ENCODE measurements at places on chromosomes 13 and 19.

DNA sequence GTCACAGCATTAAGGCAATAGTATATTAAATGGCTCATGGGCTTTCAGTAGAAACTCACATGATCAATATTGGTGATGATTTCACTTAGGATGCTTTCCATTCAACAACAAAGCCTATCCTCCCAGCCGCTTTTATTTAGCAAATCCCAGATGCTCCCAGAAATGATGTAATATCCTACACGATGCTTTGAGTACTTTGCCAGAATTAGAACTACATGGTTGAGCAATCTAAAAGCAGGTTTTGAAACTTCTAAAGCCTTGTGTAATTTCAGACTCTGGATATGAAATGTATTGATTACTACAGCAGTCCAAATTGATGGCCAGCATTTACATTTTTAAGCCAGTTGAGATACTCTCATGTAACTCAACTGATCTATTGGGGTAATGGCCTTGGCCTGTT is 13.6 kb downstream of the DLEU7 start:
- no peak for DNase-seq

DNA sequence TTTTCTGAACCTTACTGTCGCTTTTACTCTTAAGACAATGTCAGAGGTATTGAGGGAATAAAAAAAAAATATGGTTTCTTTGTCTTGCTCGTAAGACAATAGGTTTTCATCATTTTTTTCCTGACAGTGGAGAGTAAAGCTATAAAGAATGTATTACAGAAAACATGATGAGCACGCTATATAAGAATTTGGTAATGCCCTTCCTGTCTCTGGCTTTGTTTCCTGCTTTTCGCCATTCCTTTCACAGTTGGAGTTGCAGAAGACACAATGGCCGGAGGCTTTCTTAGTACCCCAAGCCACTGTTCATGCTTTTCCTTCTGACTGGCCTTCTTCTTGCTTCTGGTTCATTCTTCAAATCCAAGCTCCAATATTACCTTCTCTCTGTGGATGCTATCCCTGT is 101.0 kb upstream of the DACH1 start:
- no peak for DNase-seq

DNA sequence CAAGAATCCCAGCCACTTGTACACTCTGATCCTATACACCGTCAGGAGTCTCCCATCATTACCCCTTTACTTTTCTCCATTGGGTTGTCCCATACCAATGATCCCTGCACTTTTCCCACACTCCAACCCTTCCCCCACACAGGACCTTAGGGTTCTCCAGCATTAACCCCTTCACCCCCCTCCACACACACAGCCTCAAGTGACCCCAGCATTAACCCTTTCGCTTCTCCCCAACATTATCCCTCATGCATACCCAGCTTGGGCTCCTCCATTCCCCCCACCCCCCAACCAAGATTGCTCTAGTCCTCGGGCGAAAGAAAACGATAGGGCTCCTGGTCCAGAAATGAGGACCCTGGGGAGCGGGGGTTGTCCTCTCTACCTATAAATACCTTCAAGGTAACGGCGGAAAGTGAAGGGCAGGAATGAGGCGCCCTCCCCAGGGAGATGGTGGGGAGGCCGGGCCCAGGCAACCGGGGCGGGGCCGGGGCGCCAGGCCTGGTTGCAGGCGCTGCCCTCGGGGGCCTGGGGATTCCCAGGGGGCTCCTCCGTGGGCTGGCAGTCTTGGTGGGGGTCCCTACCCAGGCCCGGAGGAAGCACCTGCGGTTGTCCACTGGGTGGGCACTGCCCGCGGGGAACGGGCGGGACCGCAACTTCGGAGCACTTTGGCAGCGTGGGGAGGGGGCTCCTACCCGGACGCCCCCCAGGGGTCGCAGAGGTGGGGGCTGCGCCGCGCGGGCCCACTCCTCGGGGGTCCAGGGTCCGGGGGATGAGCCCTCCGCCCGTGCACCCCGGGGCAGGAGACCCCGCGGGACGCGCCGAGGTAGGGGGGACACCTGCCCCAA is 757 bp downstream of the WIZ start:
- DNase-seq, result no peak

DNA sequence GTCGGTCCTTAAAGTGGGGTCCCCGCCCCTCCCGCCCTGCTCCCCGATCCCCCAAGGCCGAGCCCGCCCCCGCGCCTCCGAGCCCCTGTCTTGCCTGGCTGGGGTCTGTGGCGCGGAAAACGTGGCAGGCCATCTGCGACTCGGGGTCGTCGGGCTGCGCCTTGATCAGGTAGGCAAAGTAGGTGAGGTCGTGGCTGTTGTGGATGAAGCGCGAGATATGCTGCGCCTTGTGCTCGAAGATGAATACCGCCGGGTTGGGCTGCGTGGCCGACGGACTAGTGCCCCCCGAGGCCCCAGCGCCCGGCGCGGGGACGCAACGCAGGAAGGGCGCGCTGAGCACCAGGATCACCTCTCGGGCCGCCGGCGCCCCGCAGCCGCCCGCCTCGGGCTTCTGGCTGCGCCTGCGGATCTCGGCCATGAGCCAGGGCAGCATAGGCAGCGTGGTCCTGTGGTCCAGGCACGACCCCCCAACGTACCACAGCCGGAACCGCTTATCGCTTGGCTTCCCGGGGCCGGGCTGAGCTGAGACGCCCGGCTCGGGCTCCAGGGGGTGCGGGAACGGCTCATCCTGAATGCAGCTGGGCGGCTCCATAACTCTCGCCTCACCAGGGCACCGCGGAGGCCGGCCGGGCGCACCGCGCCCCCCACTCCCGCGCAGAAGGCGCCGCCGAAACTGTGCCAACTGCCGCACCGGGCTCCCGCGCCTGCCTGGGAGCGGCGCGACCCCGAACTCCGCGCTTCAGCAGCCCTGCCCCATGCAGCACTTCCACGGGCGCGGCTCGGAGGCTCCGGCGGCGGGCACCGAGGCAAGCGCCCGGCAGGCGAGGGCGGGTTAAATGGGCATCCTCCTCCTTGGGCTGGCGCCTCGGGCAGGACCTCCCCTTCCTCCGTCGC is 546 bp downstream of the TBC1D4 start:
- DNase-seq, result no peak

DNA sequence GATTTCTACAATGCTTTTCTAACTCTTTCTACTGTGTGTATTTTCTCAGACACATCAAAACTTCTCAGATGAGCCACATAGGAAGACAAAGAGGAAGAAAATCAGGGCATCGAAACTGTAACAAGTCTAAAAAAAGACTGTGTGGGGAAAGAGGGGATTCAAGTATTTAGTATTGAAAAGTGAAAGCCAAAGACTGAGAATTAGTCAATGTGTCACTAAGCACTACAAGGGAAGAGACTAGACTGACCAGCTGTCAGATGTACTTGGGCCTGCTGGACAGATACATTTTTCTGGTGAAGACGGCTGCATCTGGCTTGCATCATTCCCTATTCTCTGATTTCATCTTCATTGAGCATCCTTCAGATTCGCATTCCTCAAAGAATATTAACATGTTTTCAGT is 25.4 kb downstream of the COMMD6 start:
- no peak for DNase-seq

- no peak for DNase-seq
Observed at GRCh38 chr13:73059460-73060250, 850 bp downstream of the KLF5 start.

DNA sequence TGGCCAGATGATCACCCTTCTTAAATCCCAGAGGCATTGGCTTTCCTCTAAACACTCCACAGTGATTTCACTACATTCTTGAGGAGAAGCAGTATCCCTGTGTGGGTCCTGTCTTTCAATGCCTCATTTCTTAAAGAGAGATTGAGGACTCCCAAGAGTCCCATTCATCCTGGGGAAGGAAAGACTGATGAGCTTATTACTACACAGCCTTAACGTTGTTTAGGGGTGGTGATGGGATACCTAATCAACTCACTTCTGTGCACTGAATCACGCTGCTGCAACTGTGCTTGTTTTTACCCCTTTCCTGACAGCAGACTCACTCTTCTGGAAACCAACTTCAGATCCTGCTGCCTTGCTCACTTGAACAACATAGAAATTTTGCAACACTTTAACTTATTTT is 203.1 kb downstream of the RGCC start:
- no peak for DNase-seq

DNA sequence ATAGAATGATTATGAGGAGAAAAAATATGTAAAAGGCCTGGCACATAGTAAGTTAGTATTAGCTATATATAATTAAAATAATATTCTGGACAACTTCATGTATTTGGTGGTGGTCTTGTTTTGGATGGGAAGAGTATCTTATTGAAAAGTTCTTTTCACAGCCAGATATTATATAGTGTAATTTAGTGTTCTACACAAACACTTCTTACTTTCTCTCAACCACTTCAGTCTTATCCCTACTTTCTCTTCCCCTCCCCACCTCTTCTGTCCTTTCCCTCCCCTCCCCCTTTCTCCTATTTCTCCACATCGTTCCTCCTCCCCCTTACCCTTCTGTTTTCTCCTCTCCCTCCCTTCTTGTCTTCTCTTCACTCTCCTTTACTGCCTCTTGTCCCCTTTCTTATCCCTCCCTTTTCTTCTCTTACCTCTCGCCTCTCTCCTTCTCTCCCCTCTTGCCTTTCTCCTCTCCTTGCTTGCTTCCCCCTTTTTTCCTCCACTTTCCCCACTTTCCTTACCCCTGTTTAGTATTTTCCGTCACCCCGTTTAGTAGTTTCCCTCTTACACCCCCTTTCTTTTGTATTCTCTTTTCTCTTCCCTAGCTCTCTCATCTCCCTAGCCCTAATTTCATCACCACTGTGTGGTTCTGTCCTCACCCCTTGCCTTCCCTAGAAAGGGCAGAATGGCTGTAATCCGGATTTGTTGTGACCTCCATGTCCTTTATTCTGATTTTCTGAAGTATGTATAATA is 107.2 kb upstream of the MLNR start:
- DNase-seq, result no peak

DNA sequence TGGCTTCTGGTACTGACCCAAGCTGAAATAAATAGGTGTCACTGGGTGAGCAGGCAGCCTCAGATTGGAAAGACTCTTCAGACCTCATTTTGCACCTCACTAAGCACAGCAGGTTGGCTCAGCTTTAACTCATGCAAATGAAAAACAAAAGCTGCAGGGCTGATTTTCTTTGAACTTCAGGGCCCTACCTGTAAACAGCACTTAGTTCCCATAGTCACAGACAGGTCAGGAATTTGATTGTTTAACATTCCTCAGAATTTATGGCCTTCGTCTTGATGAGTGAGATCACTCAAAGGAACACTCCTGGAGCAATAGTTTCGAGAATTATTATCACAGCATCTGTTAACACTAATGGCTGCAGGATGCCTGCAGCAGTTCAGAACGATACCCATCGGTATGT is 718.5 kb downstream of the EFNB2 start:
- no peak for DNase-seq

DNA sequence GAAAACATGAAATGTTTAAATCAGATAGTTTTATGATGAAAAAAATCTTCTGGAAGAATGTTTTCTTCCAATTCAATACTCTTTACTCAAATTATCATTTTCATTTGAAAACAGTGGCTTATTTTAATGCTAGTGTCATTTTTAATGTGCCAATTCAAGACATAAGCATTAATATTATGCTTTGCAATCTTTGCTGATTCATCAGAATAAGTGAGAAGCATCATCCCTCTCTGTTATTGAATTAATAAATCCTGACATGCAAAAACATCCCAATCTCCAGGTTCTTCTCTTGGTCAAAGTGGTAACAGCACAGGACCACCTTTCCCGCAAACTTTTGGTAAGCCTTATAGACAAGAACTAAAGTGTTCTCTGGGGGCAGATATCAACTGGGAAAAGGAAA is 3.8 kb downstream of the INTS6 start:
- DNase-seq, result no peak

DNA sequence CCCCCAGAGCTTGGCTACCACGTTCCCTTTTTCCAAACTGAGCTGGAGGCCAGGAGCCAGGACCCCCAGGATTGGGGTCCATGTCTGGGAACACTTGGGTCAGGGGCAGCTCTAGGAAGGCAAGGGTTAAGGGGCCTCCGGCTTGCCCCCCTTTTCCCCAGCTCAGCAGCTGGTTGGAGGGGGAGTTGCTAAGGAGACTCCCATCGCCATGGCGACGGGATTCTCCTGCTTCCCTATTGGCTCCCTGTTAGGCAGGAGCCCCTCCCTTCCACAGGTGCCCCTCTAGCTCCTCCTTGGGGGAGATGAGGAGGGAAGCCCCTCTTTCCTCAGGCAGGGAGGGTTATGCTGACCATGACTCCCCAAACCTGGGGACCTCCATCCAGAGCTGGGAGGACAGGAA is 33.9 kb downstream of the PDE4A start:
- DNase-seq, result no peak

DNA sequence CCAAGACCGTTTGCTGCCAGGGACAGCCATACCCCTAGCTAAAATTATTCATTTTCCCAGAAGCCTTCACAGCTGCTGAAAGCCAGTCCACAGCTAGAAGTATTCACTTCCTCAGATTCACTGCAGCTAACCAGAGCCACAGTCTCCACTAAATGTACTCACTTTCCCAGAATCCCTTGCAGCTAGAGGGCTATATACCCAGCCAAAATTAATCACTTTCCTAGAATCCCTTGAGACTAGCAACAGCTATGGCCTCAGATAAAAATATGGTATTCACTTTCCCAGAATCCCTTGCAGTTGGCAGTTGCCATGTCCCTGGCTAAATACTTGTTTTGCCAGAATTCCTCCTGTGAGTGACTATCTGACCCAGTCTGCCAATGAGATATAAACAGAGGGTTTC is 13.8 kb upstream of the MEIS3 start:
- no peak for DNase-seq

DNA sequence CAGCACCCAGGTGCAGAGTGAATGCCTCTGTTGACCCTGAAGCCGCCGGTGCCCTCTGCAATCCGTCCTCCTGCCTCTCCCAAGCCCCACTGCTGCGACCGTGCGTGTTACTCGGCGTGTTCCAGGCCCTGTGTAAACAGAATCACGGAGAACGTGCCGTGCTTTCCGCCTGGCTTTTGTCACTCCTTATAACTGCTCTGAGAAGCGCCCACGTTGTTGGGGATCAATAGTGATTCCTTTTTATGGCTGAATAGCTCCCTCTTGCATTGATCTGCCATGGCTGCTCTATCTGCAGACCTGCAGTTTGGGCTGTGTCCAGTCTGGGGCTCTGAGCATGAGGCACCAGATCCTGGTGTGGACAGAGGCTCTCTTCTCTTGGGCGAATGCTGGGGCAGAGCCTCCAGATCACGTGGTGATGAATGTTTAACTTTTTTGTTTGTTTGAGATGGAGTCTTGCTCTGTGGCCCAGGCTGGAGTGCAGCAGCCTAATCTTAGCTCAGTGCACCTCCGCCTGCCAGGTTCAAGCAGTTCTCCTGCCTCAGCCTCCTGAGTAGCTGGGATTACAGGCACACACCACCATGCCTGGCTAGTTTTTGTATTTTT is 15.8 kb downstream of the ADPRHL1 start:
- no peak for DNase-seq

DNA sequence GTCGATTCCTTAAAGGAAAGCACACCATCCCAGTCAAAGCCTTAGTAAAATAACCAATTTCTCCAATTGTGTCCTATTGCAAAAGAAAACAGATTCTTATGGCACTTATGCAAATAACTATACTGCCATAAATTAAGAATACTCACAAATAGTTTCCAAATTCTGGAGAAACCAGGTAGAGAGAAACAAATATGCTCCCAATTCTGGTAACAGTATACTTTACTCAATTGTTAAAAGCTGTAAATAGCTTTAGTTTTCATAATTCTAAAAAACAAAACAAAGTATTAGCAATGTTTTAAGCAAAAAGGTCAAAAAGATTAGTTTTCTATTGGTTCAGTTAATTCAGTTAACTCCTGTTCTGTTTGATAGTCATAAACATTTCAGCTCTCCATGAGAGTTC is 18.2 kb upstream of the UBAC2 start:
- no peak for DNase-seq

Data from stimulated activated CD8-positive, alpha-beta memory T cell treated with anti-CD3 and anti-CD28 coated beads, Interleukin-12 subunit alpha, Interleukin-12 subunit beta, amount 100 ng/mL, for 1 hour (primary cell).